ENCODE measurements at places on chromosomes 3 and 15. TPM values are rescaled to one million over a fixed set of nuclear protein-coding genes. Genes with fewer than 3 reads are reported as not detected.

Gene HYAL1
- 0.65 TPM for total RNA-seq

Gene PPARG
- total RNA-seq: 20.8 TPM

Gene ALG1L2
- not detected for total RNA-seq

Gene P2RY1
- total RNA-seq: 0.24 TPM

Gene POLQ
- 0.85 TPM for total RNA-seq

Gene EPB42
- not detected for total RNA-seq

Gene CASR
- total RNA-seq: not detected

Gene GPR87
- total RNA-seq: 0.16 TPM

Gene RASGRP1
- total RNA-seq: 0.24 TPM

Gene SCN11A
- under 0.01 TPM for total RNA-seq

Gene CLDN11
- 290 TPM for total RNA-seq

Gene MUC20
- total RNA-seq: 0.65 TPM

Gene SCG5
- total RNA-seq: 7.8 TPM

Gene VPS13C
- total RNA-seq: 70.8 TPM

Gene BCL2A1
- total RNA-seq: not detected

Gene IL20RB
- 31.3 TPM for total RNA-seq

Gene CNTN4
- 0.73 TPM for total RNA-seq

Gene GLDN
- 9.4 TPM for total RNA-seq

Gene SAXO2
- 1.6 TPM for total RNA-seq

Gene ALDH1A3
- 302 TPM for total RNA-seq

Gene RETNLB
- not detected for total RNA-seq

Gene POPDC2
- 0.61 TPM for total RNA-seq

Gene GMNC
- total RNA-seq: 0.12 TPM

Gene WWTR1
- 94.5 TPM for total RNA-seq

Gene ACSBG1
- not detected for total RNA-seq

Gene SEMA3B
- 4.6 TPM for total RNA-seq

Gene MINAR1
- total RNA-seq: 7.1 TPM

Gene GOLGA6D
- total RNA-seq: not detected

Gene TMC3
- total RNA-seq: not detected

Gene CLRN1
- total RNA-seq: 0.32 TPM

Gene ECE2
- not detected for total RNA-seq

Gene PATL2
- 0.61 TPM for total RNA-seq

Data from hair follicle dermal papilla cell (primary cell).